ENCODE measurements at places on chromosomes 7 and 10. TPM values are rescaled to one million over a fixed set of nuclear protein-coding genes. Genes with fewer than 3 reads are reported as not detected.

GALNT11 gene
- 54.9 TPM for total RNA-seq

GIMAP8 gene
- 16.7 TPM for total RNA-seq

MRLN gene
- total RNA-seq: not detected

GSAP gene
- total RNA-seq: 2.7 TPM

DUS4L gene
- total RNA-seq: 7.5 TPM
